MM.1S (cell line): ENCODE measurements at places on chromosomes 5 and 9.

GRCh38 chr9:97412626-97413385 lies 910 bp downstream of the TDRD7 start:
- H3K27me3 ChIP-seq, result no peaks in the 10 kb centered on the region
- DNase-seq, result no peak
- no peaks in the 10 kb centered on the region for H3K4me1 ChIP-seq
- H3K36me3 ChIP-seq, result no peaks in the 10 kb centered on the region
- H3K27ac ChIP-seq, result peak overlapping the region; percentile 9; the same call in 1 of the 2 replicates
- peak overlapping the region; percentile 79 for H3K4me3 ChIP-seq

GRCh38 chr5:84113246-84114105 lies 271.2 kb downstream of the EDIL3 start:
- H3K4me1 ChIP-seq, result no peaks in the 10 kb centered on the region
- no peaks in the 10 kb centered on the region for H3K36me3 ChIP-seq
- no peaks in the 10 kb centered on the region for H3K27me3 ChIP-seq
- H3K4me3 ChIP-seq, result no peak overlapping the region

DNA sequence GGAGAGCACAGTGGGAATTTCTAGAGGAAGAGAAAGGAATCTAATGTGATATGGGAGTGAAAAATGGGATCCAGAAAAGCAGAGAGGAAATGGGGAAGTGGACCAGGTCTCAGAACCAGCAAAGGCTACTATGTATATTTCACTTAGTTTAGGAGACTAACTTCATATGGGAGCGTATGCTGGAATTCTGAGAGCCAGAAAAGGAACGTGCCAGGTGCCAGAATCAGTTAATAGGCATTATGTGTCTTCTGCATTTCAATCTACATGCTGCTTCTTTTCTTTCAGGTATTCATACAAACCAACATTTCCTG lies 28.5 kb upstream of the IFNA14 start:
- no peak for DNase-seq
- no peak overlapping the region for H3K27ac ChIP-seq
- no peaks in the 10 kb centered on the region for H3K4me1 ChIP-seq
- no peaks in the 10 kb centered on the region for H3K27me3 ChIP-seq
- H3K4me3 ChIP-seq, result no peak overlapping the region

DNA sequence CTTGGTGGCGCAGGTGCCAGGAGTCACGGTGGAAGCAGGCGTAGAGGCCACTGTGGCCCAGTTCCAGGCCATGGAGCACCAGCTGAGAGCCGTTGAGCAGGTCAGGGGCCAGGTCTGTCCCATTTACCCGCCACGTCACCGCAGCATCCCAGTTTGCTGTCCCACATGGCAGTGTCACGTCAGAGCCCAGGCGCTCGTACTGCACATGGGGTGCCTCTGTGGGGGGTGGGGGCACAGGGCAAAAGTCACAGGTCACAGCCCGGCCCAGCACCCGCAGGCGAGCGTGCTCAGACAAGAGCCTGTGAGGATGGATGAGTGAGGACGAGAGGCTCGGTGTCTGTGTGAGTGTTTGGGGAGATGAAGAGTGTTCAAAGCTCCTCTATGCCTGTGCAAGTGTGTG lies 24.9 kb downstream of the CNTFR start:
- no peak overlapping the region for H3K27ac ChIP-seq
- DNase-seq, result no peak
- H3K36me3 ChIP-seq, result no peaks in the 10 kb centered on the region
- no peaks in the 10 kb centered on the region for H3K4me1 ChIP-seq

DNA sequence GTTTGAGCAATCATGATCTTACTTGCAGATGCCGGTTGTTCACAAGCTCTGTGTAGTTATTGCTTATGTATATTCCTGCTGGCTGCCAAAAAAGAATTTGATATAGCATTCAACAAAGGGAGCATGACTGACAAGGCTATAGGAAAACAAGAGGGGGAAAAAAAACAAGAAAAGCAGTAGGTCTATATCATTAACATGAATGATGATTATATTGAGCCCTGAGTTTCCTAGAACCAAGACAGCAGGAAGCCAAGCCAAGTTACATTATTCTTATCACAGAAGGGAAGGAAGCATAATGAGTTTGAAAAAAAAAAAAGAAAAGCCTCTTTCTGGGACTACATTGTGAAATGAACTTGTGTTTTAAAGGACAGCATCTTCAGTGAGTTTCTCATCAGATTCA lies 41.0 kb downstream of the TSTD2 start:
- no peak overlapping the region for H3K27ac ChIP-seq
- no peaks in the 10 kb centered on the region for H3K27me3 ChIP-seq
- H3K4me1 ChIP-seq, result no peaks in the 10 kb centered on the region

DNA sequence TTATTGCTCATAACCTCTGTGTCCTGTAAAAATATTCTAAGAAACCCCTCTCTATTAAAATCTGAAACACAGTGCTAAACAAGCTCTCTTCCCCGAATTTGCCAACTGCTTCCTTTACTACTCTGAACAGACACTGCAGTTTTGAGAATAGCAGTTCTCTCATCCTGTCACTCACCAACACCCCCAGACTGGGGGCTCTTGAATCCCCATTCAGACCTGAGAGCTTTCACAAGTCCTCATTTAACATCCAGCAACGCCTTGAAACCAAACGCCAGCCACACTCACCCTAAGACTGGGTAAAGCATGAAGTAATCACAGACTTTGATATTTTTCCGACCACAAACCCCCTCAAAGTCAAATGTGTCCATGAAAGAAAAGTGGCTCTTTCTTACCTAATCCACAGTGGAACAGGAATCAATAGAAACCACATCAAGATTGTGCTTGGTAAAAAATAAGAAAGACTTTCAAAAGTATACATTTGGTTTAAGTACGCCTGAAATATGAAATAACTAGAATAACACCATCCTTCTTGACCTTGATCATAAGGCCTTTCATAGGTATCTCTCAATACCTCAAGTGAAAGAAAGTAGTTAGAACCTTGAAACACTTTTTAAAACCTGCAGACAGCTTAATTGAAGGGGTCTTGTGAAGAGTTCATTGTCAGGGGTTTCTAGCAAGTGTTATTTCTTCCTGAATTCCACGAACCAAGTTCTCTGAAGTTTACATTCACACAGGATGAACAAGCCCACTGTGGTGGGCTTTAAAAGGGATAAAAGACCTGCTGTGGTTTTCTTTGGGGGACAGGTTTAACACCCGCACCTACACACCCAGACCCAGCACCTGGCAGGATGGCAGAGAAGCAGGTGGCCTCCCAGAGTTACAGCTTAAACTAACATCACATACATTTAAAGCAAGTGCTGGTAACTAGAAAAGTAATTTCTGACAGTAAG lies 412.6 kb downstream of the MLLT3 start:
- H3K4me1 ChIP-seq, result no peaks in the 10 kb centered on the region
- no peak for DNase-seq
- no peak overlapping the region for H3K27ac ChIP-seq
- no peak overlapping the region for H3K4me3 ChIP-seq
- no peaks in the 10 kb centered on the region for H3K27me3 ChIP-seq

DNA sequence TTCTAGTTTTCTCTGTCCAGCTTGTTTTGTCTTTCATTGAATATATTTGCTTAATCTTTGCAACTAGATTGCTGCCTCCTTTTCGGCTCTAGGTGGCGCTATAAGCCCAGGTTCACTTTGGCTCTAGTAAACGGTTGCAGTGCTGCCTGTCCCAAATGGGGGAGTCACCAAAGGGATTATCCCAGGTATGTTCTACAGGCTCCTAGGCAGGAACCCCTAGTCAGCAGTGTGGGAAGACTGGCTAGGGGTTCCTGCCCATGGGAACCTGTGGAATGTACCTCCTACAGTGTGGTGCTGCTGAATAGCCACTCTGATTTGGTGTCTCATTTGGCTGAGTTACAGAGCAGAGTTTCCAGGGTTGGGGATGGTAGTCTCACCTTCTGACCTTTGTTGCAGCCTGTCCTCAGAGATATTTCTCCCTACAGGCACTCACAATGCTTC lies 85.2 kb downstream of the ARSB start:
- H3K4me1 ChIP-seq, result peaks cover 3% of the 10 kb centered on the region
- peak; percentile 29 for DNase-seq
- H3K4me3 ChIP-seq, result no peak overlapping the region
- no peak overlapping the region for H3K27ac ChIP-seq

- no peak overlapping the region for H3K4me3 ChIP-seq
- H3K27ac ChIP-seq, result no peak overlapping the region
- no peaks in the 10 kb centered on the region for H3K4me1 ChIP-seq
Measured at GRCh38 chr5:175747539-175748060, 89.7 kb downstream of the HRH2 start.

DNA sequence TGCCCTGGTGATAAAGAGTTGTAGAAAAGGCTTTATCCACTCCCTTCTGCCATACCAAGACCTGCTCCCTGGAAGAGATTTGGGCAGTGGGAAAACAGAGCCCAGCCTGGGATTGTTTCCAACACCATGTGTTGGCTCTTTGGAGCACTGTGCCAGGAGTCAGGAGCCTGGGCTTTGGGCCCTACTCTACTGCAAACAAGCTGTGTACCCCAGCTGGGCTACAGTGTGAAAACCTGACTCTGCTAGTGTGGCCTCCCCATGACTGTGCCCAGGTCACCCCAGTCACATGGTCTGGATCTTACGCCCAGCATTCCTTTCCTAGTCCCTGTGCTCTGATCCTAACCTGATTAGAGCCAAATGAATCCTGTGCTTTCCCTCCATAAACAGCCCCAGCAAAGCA lies 39.3 kb upstream of the SHB start:
- no peak overlapping the region for H3K27ac ChIP-seq
- no peak overlapping the region for H3K4me3 ChIP-seq

DNA sequence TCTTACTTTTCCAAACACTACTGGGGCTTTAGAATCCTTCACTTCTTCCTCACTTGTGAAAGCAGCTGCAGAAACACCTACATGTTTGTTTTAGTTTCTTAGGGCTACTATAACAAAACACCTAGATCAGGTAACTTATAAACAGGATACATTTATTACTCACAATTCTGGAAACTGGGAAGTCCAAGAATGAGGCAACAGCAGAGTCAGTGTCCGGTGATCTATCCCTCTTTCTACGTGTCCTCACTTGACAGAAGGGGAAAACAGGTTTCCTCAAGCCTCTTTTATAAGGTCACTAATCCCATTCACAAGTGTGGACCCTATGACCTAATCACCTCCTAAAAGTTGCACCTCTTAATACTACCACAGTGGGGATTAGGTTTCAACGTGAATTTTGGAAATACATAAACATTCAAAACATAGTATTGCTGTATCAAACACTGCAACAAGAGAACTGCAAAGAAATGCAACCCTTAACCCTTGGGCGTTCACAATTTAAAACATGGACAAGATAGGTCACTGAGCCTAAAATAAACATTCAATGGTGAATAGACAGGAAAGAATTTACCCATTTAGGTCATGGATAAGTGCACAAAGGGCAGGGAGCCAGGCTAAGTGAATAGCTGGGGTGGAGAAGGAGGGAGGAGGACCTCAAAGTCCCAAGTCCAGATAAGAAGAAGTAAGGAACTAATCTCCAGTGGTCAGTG lies 104.3 kb downstream of the PIK3R1 start:
- no peaks in the 10 kb centered on the region for H3K4me1 ChIP-seq
- H3K36me3 ChIP-seq, result no peaks in the 10 kb centered on the region
- no peaks in the 10 kb centered on the region for H3K27me3 ChIP-seq
- H3K4me3 ChIP-seq, result no peak overlapping the region
- no peak for DNase-seq
- H3K27ac ChIP-seq, result no peak overlapping the region

DNA sequence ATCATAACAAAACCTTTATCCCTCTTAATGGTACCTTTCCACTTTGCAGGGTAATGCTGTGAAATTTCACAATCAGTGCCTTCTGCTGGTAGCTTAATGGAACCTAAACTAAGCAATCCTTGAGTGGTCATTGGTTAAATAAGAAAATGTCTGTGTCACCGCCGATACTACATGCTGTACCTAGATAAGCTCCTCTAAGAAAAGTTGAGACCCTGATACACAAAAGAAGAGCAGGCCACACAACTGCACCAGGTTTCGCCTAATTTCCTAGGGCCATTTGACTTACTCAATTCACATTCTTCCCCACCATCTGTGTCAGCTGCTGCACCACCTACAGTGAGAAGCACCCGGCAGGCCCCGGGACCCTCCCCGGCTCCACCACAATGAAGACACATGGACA lies 9.0 kb upstream of the EDF1 start:
- no peaks in the 10 kb centered on the region for H3K4me1 ChIP-seq
- DNase-seq, result no peak
- H3K27ac ChIP-seq, result no peak overlapping the region
- H3K4me3 ChIP-seq, result no peak overlapping the region

DNA sequence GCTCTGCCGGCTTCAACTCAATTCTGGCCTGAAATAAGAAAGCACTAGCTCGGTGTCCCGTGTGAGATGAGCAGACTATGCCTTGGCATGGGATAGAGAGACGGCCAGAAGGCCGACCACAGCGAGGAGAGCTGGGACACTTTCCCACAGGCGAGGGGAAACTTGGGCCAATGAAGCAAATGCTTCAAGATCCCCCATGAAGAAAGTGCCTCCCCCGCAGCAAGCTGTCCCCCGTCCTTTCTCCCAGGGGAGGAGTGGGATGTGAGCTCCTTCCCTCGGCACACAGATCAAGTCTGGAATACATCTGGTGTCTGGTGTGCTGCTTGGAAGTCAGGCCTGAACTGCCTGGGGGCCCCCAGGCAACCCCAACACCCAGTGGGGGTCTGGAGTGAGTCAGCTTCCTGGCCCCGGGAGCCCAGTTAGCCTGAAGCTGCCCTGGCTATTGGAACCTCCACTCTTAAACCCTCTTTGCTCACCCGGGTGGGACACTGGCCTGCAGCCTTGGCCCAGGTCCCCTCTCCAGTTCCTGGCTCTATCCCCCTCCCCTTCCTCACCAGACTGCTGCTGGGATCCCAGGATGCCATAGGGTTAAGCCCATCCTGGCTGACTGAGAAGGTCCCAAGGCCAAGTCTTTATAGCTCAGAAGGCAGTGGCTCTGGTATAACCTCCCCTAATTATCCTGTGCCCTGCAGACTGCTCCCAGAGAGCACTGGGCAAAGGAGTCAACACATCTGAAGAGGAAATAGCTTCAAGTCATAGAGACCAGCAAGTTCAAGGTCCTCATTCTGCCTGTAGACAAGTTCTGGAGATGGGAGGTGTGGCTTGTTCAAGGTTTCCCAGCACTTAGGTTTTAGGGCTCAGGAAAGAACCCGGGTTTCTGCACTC lies 205.3 kb downstream of the TTLL11 start:
- no peaks in the 10 kb centered on the region for H3K4me1 ChIP-seq
- H3K27ac ChIP-seq, result no peak overlapping the region
- no peaks in the 10 kb centered on the region for H3K36me3 ChIP-seq
- no peaks in the 10 kb centered on the region for H3K27me3 ChIP-seq
- DNase-seq, result no peak

GRCh38 chr5:73912821-73913271 lies 286.9 kb downstream of the ARHGEF28 start:
- no peaks in the 10 kb centered on the region for H3K36me3 ChIP-seq
- H3K27me3 ChIP-seq, result no peaks in the 10 kb centered on the region
- peaks cover 29% of the 10 kb centered on the region for H3K4me1 ChIP-seq
- DNase-seq, result peak; percentile 82
- peak overlapping the region; percentile 66; the same call in 1 of the 2 replicates for H3K27ac ChIP-seq
- no peak overlapping the region for H3K4me3 ChIP-seq
